ENCODE measurements at places on chromosomes 2 and 18.

DNA sequence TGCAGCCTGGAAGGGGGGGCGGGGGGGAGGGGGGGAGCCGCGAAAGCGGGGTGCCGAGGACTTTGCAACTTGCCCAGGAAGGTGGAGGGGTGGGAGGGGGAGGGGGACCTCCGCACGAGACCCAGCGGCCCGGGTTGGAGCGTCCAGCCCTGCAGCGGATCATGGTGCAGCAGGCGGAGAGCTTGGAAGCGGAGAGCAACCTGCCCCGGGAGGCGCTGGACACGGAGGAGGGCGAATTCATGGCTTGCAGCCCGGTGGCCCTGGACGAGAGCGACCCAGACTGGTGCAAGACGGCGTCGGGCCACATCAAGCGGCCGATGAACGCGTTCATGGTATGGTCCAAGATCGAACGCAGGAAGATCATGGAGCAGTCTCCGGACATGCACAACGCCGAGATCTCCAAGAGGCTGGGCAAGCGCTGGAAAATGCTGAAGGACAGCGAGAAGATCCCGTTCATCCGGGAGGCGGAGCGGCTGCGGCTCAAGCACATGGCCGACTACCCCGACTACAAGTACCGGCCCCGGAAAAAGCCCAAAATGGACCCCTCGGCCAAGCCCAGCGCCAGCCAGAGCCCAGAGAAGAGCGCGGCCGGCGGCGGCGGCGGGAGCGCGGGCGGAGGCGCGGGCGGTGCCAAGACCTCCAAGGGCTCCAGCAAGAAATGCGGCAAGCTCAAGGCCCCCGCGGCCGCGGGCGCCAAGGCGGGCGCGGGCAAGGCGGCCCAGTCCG lies 540 bp downstream of the SOX11 start:
- DNase-seq: no peak

DNA sequence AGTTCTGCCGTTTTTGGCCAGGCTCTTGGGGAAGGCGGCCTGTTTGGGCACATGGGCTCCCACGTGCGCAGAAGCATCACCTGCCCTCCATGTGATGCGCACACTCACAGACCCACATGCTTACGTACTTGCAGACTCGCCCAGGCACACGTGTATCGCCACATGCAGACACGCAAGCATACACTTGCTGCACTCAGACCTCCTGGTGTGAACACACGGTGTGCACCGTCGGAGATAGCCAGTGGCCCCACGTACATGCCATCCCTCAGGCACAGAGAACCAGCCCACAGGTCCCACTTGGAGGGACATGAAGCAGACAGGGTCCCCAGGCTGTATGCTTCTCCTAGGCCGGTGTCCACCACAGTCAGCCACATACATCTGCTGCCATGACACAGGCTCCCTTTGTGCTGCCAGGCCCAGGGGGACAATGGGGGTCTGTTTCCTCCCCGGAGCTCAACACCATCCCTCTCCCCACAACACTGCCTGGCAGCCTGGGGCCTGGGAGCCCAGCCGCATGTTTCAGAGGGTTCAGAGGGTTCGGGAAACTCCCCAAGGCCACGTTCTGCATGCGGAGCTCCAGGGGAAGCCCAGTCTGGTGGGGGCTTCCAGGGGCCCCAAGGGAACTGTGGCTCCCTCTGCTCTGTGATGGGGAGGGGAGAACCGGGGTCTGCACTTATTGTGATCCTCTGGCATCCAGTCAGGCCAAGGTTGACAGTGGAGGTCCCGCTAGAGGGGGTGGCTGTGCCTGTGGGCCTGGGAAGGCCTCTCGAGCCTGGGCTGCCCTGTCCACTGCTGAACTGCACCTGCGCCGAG lies 208.1 kb upstream of the HAAO start:
- DNase-seq: no peak

GRCh38 chr2:12597610-12598009 lies 119.1 kb upstream of the TRIB2 start:
- DNase-seq: no peak

DNA sequence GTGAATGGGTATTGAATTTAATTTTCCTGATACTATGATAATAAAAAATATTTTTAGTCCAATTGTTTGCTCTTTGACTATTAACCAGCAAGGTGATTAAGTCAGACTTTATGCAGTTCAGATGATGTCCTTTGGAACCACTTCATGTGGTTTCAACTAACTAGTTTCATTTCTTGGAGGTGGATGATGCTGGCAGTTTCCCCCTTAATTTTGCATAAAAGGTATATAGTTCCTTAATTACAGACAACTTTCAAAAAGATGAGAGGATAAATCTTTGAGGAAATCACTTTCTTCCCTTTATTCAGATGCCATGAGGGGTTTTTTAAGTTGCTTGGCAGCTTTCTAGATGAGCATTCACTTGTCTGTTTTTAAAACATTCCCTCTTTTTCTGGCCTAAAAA lies 223.1 kb downstream of the PHLPP1 start:
- DNase-seq: no peak

- no peak for DNase-seq
Measured at GRCh38 chr2:37827911-37828511, 97.1 kb upstream of the RMDN2 start.

GRCh38 chr18:36658611-36659010 lies 170.2 kb downstream of the TPGS2 start:
- DNase-seq: no peak

GRCh38 chr2:241187101-241187917 lies 1.2 kb upstream of the ANO7 start:
- no peak for DNase-seq

GRCh38 chr2:238242731-238243495 lies 3.1 kb upstream of the HES6 start:
- DNase-seq: no peak

DNA sequence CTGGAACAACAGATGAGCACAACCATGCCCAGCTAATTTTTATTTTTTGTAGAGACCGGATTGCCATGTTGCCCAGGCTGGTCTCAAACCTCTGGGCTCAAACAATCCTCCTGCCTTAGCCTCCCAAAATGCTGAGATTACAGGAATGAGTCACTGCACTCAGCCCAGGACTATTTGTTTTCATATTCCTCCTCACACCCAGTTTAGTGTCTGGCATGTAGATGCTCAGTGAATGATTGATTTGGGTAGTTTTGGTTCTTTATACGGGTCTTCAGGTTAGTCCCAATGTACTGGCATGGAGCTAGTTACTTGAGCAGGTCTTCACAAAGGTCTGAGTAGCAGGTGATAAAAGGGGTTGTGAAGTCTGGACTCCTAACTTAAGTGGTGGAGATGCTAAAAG lies 6.2 kb downstream of the EIF2B4 start:
- DNase-seq: no peak

- DNase-seq: no peak
Measured at GRCh38 chr18:26689226-26689879, 141.0 kb upstream of the KCTD1 start.

Data from NCI-H446 (cell line).